ENCODE measurements at places on chromosomes 11 and 22. TPM values are rescaled to one million over a fixed set of nuclear protein-coding genes. Genes with fewer than 3 reads are reported as not detected.

- peaks cover 27% of the 10 kb centered on the region for H3K4me1 ChIP-seq
- H3K27ac ChIP-seq = no peak overlapping the region
- no peaks in the 10 kb centered on the region for H3K36me3 ChIP-seq
- DNase-seq = no peak
- H3K27me3 ChIP-seq = no peaks in the 10 kb centered on the region
- H3K4me3 ChIP-seq = no peak overlapping the region
Observed at GRCh38 chr11:94920311-94920710, 53.0 kb downstream of the CWC15 start.

DNA sequence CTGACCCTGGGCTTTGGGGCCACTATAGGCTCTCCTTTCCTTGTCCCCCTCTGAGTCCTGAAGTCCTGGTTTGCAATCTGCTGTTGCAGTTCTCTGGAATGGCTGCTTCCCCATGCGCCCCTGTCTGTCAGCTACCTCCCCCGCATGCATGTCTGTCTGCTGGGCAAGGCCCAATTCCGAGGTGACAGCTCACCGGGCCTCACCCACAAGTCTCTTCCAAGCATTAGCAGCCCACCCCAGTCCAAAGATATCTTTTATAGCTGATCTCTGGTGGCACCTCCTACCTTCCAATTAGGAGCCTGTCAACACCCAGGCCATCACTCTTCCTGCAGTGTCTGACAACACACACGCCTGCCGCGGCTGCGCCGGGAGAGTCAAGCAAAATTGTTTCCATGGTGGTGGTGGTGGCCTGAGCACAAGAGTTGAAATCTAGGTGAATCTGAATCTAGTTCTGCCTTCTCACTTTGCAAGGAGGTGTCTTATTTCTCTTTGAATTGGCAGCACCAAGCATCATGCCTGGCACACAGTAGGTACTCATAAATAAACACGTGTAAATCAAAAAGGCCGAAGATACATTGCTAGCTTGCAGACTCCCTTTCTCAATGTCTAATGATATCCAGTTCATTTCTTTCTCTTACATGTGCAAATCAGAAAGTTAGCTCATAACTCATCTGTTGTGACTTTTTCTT is 1.2 kb upstream of the LMO2 start:
- H3K27me3 ChIP-seq = peaks cover 27% of the 10 kb centered on the region
- H3K27ac ChIP-seq = no peak overlapping the region
- peak overlapping the region; percentile 41 for H3K4me3 ChIP-seq
- no peaks in the 10 kb centered on the region for H3K36me3 ChIP-seq
- peaks cover 8% of the 10 kb centered on the region for H3K4me1 ChIP-seq

DNA sequence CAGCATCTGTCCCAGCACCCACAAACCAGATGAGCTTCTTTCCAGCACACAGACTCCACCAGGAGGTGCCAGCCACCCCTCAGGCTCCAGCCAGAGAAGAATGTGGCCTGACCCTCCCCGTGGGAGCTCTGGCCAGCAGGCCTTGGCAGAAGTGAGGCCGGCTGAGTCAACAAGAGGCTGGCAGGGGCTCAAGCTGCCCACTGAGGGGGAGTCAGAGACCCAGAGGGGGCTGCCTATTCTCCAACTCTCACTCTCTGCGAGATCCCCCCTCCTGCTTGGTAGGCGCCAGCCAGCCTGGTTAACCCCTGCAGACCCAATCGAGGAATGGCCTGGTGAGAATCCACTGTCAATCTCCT is 10.6 kb upstream of the CDC42EP1 start:
- no peak overlapping the region for H3K4me3 ChIP-seq
- H3K36me3 ChIP-seq = no peaks in the 10 kb centered on the region
- H3K27me3 ChIP-seq = no peaks in the 10 kb centered on the region
- H3K4me1 ChIP-seq = peaks cover 10% of the 10 kb centered on the region
- no peak overlapping the region for H3K27ac ChIP-seq

DNA sequence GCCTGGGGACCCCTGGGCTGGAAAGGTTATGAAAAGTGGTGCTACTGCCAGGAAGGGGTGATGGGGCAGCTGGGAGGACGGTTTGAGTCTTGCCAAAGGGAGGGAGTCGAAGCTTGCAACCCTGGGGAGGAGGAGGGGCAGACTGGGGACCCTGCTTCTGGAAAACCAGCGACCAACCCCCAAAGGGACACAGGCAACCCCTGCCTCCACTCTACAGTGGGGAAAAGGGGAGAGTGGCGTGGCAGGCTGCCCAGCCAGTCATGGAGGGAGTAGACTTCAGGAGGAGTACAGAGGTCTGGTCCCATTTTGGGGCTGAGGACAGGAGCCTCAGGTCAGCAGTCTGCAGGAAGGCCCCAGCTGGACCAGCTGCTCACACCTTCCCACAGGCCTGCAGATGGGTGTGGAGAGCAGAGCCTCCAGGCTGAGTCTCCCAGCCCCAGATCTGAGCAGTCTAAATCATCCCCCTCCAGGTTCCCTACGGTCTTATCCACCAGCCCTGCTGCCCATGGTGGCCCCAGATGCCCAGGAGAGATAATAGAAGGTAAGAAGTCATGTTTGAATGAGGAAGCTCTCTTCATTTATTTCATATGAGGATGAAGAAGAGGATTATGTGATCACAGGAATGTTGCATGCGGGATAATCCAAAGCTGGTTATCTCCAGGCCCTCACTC is 3.3 kb downstream of the DDT start:
- H3K36me3 ChIP-seq = peaks cover 21% of the 10 kb centered on the region
- no peaks in the 10 kb centered on the region for H3K27me3 ChIP-seq
- no peak overlapping the region for H3K4me3 ChIP-seq
- H3K4me1 ChIP-seq = peaks cover 6% of the 10 kb centered on the region
- H3K27ac ChIP-seq = no peak overlapping the region

- no peak overlapping the region for H3K4me3 ChIP-seq
- no peaks in the 10 kb centered on the region for H3K4me1 ChIP-seq
- H3K36me3 ChIP-seq = no peaks in the 10 kb centered on the region
- no peak for DNase-seq
Observed at GRCh38 chr11:113270080-113270479, 44.3 kb upstream of the TTC12 start.

GRCh38 chr11:124657904-124658303 is 15.6 kb downstream of the SIAE start:
- DNase-seq = no peak
- H3K4me3 ChIP-seq = no peak overlapping the region
- H3K4me1 ChIP-seq = no peaks in the 10 kb centered on the region
- no peaks in the 10 kb centered on the region for H3K36me3 ChIP-seq
- no peak overlapping the region for H3K27ac ChIP-seq

GRCh38 chr11:95093548-95093947 is 3.9 kb downstream of the ENDOD1 start:
- H3K4me1 ChIP-seq = peaks cover 35% of the 10 kb centered on the region
- H3K36me3 ChIP-seq = no peaks in the 10 kb centered on the region
- no peaks in the 10 kb centered on the region for H3K27me3 ChIP-seq
- H3K27ac ChIP-seq = no peak overlapping the region
- DNase-seq = no peak

- no peaks in the 10 kb centered on the region for H3K36me3 ChIP-seq
- H3K4me1 ChIP-seq = no peaks in the 10 kb centered on the region
- no peak for DNase-seq
- no peaks in the 10 kb centered on the region for H3K27me3 ChIP-seq
- H3K27ac ChIP-seq = no peak overlapping the region
Observed at GRCh38 chr11:37449146-37449545, 851.1 kb upstream of the RAG2 start.

DNA sequence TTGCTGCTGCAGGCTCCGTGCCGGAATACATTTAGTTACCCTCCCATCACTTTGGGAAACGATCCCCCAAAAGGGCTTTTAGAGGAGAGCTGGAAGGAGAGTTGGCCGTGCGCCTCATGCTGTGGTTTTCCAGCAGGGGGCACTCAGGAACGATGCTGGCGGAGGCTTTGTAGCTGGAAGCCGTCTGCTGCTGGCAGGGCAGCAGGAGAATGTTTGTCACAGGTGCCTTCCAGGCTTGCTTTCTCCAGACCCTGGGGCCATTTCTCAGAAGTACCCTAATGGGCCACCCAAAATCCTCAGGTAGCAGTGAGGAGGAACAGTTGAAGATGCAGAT is 30.0 kb upstream of the CABP7 start:
- peaks cover 39% of the 10 kb centered on the region for H3K36me3 ChIP-seq
- no peak for DNase-seq
- H3K27ac ChIP-seq = no peak overlapping the region
- no peaks in the 10 kb centered on the region for H3K4me1 ChIP-seq

DNA sequence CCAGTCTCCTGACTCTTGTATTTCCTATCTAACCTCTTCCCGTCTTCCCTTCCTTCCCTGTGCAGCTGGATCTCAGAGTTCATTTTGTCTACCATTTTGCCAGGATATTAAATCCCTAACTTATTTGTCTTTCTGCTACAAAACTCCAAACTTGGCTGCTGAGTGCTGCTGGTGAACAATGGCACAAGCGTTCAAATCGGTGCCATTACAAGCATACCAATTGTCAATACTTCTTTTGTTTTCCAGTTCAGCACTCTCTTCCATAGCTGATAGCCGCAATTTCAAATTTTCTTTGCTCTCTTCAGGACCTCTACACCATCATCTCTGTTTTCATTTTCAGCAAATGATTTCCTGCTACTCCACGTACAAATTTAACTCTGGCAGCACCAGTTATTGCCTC is 13.4 kb downstream of the IL18 start:
- no peaks in the 10 kb centered on the region for H3K27me3 ChIP-seq
- no peak overlapping the region for H3K4me3 ChIP-seq
- no peak overlapping the region for H3K27ac ChIP-seq
- no peaks in the 10 kb centered on the region for H3K4me1 ChIP-seq
- no peak for DNase-seq
- no peaks in the 10 kb centered on the region for H3K36me3 ChIP-seq

The TPH1 gene
- 0.74 TPM for total RNA-seq

The PTPN5 gene
- total RNA-seq = not detected

The OR5J2 gene
- total RNA-seq = not detected

The IL18 gene
- total RNA-seq = 1.4 TPM

The P2RY2 gene
- not detected for total RNA-seq

The GPR83 gene
- total RNA-seq = 0.15 TPM

The GLYAT gene
- total RNA-seq = not detected

The PTPRCAP gene
- total RNA-seq = 291 TPM

The BTG4 gene
- not detected for total RNA-seq

Data from CD4-positive, CD25-positive, alpha-beta regulatory T cell (primary cell).